Smooth muscle cell of the coronary artery (primary cell): ENCODE measurements at places on chromosomes 5 and 9. TPM values are rescaled to one million over a fixed set of nuclear protein-coding genes. Genes with fewer than 3 reads are reported as not detected.

Gene ESM1
- total RNA-seq = 3.0 and 46.2 TPM in 2 replicates

Gene OTP
- total RNA-seq = not detected in 2 replicates

Gene HINT2
- total RNA-seq = 11.3 and 37.8 TPM in 2 replicates

Gene MORN5
- 0.15 TPM in 1 of 2 replicates, not detected in the other for total RNA-seq
